Activated T-helper 1 cell treated with anti-CD3 and anti-CD28 coated beads, Interleukin-2, amount 50 U/mL, for 16 hours (primary cell): ENCODE measurements at places on chromosomes 4 and X.

- no peak for DNase-seq
Observed at GRCh38 chr4:1754336-1754735, 33.0 kb downstream of the TACC3 start.

DNA sequence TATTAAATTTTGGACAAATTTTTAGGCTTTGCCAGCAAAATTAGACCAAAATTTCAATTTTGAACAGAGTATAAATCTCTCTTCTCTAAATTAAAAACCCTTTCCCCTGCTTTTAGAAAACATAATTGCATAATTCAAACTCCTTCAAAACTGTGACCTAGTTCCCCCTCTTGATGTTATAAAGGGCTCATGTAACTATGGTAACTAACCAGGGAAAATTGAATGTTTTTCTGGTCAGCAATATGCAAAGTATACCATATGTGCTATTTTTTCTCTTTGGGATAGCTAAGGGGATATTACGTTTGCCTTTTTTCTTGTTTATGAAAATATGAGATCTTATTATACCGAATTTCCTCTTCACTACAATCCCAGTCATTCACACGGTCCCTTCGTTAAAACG is 5.1 kb upstream of the ING2 start:
- DNase-seq = no peak

DNA sequence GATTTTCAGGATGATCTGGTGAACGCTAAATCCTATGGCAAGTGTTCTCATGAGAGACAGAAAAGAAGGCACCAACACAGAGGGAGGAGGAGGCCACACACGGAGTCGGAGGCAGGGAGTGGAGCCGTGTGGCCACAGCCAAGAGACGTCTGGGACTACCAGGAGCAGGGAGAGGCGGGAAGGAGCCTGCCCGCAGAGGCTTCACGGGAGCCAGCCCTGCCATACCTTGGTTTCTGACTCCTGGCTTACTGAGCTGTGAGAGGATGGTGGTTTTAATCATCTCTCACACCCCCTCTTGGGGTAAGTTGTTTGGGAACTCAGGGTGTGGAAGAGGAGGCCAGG is 33.5 kb upstream of the GPR78 start:
- no peak for DNase-seq

- no peak for DNase-seq
Observed at GRCh38 chr4:39103291-39103690, 41.3 kb downstream of the KLHL5 start.

- no peak for DNase-seq
Observed at GRCh38 chrX:10656214-10656613, 35.8 kb upstream of the MID1 start.

GRCh38 chr4:16187455-16187854 is 38.8 kb downstream of the TAPT1 start:
- DNase-seq = no peak

DNA sequence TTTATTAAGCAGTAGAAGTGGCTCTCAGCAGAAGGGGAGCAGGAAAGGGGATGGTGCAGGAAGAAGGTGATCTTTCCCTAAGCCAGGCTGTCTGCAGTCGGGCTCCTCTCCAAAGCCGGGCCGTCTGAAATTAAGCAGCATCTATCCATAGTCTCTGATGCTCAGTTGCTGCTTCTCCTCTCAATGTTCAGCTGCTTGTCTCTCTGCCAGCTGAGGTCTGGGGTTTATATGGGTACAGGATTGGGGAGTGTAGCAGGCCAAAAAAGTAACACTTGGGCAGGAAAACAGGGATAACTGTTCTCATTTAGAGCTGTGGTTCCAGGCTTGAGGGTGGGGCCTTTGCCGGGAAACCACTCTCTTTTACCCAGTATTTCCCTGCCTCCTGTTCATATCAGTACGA is 39.2 kb upstream of the CCKAR start:
- DNase-seq = no peak

DNA sequence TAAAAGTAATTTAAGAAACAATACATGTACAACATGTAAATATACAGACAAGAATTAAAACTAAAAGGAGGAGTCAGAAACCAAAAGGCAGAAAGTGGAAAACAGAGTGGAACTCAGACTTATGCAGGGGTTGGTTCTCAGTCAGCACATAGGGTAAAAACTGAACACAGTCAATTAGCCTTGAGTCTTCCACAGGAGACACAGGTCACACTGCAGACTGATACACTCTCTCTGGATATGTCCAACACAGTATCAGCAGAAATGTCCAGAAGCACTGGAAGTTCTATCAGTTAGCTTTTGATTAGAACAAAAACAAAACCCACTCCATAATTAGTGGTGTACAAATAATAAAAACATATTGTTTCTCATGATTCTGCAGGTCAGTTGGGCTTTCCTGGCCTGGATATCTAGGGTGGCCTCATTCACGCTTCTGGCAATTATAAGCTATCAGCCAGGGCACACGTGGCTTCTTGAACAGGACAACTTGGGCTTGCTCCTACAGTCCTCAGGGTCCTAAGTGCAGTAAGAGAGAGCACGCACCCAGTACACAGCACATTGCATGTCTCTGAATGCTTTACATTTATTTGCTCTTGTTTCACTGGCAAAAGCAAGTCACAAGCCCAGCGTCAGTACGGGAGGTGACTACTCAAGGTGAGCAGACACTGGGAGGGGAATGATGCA is 21.6 kb downstream of the TEC start:
- no peak for DNase-seq
